Hematopoietic multipotent progenitor cell (in vitro differentiated cells): ENCODE measurements at places on chromosomes 7 and 10.

DNA sequence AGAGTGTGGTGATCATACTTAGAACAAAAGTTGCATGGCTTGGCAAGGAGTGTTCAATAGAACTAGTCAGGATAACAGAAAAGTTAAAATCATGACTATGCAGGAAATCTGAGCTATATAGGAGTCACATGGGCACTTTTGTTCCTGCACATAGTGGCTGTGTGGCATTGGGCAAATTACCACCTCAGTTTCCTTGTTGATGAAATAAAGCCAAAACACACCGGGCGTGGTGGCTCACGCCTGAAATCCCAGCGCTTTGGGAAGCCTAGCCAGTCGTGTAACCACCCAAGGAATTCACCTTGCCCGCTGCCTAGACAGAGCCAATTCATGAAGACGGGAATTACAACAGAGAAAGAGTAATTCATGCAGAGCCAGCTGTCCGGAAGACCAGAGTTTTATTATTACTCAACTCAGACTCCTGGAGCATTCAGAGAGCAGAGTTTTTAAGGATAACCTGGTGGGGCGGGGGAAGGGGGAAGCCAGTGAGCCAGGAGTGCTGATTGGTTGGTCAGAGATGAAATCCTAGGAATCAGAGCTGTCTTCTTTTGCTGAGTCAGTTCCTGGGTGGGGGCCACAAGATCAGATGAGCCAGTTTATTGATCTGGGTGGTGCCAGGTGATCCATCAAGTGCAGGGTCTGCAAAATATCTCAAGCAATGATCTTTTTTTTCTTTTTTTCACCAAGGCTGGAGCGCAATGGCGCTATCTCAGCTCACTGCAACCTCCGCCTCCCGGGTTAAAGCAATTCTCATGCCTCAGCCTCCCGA, 6.4 kb upstream of the MKRN1 start:
- DNase-seq, result no peak

DNA sequence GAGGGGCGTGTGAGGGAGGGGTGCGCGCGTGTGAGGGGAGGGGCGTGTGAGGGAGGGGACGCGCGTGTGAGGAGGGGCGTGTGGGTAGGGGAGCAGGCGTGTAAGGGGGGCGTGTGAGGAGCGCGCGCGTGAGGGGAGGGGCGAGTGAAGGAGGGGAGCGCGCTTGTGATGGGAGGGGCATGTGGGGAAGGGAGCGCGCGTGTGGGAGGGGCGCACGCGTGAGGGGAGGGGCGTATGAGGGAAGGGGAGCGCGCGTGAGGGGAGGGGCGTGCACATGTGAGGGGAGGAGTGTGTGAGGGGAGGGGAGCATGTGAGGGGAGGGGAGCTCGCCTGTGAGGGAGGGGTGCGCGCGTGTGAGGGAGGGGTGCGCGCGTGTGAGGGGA, 19.1 kb downstream of the MXI1 start:
- peak; percentile 91 for DNase-seq

DNA sequence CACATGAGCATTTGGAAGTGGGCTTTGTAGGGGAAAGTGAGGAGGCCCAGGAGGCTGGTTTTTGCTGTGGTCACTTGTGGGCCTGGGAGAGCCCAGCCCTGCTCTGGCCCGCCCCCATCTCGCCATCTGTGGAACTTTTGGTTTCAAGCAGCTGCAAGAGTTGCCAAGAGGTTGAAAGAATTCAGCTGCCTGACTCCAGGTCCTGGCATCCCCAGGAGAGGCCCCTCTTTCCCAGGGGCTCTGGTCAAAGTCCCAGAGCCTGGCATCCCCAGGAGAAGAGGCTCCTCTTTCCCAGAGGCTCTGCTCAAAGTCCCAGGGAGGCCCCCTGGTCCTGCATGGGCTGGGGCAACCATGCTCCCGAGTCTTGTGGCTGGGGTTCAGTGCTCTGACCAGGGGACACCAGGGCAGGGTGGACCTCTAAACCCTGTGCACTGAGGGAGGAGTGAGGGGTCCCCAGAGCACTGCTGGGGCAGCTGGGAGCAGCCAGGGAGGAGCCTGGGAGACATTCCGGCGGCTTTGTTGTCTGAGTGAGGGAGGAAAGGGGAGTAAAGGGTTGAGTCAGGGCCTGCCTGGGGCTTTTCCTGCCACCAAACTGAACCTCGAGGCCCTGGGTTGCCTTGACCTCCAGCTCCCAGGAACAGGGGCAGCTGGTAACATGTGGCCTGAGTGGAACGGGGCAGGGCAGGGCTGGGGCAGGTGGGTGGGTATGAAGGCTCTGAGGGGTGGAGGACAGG, 27.7 kb upstream of the CSGALNACT2 start:
- DNase-seq, result no peak

GRCh38 chr10:123621492-123621891, 44.7 kb upstream of the GPR26 start:
- no peak for DNase-seq

GRCh38 chr7:25845464-25845863, 306.5 kb upstream of the NFE2L3 start:
- DNase-seq, result no peak

- DNase-seq, result no peak
Measured at GRCh38 chr7:5349437-5350173, 66.9 kb downstream of the SLC29A4 start.

GRCh38 chr10:19833170-19833824, 17.1 kb downstream of the PLXDC2 start:
- no peak for DNase-seq

- DNase-seq, result no peak
Measured at GRCh38 chr7:150385302-150385723, 6.2 kb downstream of the ZNF775 start.

- DNase-seq, result no peak
Measured at GRCh38 chr10:86868353-86868752, 89.1 kb downstream of the MMRN2 start.

GRCh38 chr10:60960913-60961312, 16.9 kb upstream of the RHOBTB1 start:
- no peak for DNase-seq

- no peak for DNase-seq
Measured at GRCh38 chr7:47337531-47337930, 244.4 kb downstream of the TNS3 start.

DNA sequence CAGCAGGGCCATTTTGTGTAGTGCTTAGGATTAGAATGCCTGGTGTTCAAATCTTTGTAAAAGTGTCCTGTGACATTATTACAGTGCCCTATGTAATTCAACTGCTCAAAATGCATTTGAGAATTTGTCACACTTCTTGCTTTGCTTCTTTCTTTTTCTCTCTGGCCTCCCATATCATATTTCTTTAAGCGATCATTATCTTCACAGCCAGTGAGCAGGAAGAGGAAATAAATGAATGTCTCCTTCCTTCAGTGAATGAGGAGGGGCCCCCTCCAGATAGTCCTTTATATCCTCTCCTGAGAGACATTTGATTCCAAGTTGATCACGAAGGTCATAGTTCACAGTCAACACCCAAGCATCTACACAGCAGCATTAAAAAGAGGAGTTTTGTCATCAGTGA, 425.1 kb upstream of the NPVF start:
- no peak for DNase-seq

DNA sequence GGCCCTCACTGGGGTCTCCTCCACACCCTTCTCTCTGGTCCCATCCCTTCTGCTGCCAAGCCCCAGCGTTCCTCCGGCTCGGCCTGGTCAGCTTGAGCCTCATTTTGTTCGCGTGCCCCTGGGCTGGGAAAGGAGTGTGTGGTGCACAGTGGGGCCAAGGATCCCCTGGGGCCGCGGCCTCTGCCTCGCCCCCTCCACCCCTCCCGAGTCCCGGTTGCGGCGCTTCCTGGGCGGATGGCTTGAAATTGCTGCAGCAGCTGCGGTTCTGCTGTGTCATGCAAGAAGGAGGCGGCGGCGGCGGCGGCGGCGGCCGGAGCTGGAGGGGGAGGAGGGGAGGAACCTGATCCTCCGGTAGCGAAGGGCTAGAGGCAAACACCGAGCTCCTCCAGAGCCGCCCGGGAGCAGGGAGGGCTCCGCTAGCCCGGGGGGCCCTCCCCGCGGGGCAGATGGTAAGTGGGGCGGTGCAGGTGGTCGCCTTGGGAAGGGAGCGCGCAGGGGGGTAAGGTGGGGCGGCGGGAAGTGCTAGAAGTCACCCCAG, 217.8 kb upstream of the MKLN1 start:
- peak; percentile 89 for DNase-seq

GRCh38 chr7:92809760-92810573, 26.4 kb downstream of the CDK6 start:
- peak; percentile 83 for DNase-seq

DNA sequence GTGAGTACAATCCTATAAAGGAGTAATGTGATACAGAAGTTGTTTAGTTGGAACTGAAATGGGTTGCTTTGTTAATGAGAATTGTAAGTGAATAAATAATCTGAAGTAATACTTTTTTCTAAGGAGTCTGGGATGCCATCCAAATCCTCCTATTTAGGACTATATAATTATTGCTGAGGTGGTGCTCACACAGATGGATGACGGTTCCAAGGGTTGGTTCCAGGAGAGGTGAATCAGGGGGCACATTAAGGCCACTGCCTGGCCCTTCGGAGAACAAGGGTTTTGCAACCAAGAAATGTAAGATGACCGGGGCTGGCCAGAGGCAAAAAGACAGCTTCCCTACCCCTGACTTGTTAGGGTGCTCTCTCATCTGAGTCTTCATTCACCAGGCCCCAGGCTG, 352.7 kb downstream of the PHTF2 start:
- DNase-seq, result no peak

- DNase-seq, result no peak
Measured at GRCh38 chr7:16839646-16840045, 34.8 kb upstream of the AGR2 start.

- no peak for DNase-seq
Measured at GRCh38 chr10:5355594-5356301, 9.0 kb upstream of the UCN3 start.

GRCh38 chr10:4512671-4513240, 313.3 kb upstream of the AKR1E2 start:
- DNase-seq, result no peak

GRCh38 chr7:148711191-148712102, 12.7 kb downstream of the CUL1 start:
- DNase-seq, result no peak

DNA sequence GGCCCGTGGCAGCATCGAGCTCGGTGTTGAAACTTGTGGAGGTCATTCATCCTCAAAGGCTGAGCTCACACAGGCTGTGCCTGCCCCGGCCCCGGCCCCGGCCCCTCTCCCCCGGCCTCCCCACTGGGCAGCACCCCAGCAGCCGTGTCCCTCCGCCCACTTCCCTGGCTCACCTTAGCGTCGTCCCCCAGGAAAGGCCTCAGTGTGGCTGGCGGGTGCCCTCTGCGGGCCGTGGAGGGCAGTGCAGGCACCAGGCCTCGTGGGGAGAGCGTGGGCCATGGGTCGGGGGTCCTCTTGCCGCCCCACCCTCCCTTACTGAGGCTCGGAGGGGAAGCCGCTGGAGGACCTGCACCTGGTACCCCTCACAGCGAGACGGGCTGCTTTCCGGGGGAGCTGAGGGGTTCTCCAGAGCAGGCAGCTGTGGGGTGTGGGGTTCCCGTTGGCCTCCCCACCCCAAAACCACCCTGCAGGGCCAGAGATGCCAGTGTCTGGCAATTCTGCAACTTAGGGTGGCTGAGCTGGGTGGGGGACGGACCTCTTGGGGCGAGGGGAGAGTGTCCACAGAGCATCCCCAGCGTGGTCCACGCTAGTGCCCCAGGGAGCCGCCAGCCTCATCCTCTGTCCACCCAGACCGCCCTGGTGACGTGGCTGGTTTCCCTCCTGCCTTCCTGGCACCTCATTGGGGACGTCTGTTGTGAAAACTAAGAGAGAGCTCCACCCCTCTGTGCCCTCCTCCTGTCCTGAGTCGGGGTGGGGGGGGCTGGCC, 44.2 kb upstream of the DPYSL4 start:
- DNase-seq, result no peak

- no peak for DNase-seq
Measured at GRCh38 chr7:84042110-84042539, 152.5 kb downstream of the SEMA3A start.

DNA sequence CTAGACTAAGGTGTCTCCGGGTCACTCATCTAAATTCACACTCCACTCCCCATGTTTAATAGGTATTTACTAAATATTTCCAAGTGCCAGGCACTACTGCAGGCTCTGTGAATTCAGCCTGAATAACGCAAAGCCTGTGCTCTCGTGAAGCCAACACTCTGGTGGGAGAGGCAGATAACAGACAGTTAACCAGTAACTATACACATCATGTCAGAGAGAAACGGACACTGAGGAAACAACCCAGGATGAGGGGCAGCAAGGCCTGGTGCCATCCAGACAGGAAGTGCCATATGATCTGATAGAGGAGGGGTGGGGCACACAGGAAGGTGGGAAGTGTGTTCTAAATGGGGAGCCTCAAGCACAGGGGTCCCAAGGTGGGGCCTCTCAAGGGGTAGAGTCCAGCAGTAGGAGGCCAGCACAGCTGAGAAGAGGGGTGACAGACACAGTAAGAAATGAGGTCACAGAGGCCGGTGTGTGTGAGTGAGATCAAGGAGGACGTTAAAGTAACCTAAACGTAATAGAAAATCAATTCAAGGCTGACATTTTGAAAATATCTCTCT, 85.3 kb downstream of the LARP4B start:
- no peak for DNase-seq

DNA sequence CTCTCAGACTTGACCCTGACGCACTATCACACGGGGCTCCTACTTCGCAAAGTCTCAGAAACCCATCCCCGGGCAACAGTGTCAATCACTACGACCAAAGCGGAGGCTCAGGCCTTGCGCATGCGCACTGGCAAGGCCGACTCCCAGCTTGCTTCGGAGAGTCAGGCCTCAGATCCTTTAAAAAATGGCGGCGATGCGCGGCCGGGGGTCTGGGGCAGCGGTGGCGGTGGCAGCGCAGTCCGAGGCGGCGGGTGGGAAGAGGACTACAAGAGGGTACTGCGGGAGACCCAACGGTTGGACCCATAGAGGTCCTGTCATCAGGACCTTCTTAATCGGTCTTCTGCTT, 196.9 kb downstream of the ZNF716 start:
- no peak for DNase-seq

DNA sequence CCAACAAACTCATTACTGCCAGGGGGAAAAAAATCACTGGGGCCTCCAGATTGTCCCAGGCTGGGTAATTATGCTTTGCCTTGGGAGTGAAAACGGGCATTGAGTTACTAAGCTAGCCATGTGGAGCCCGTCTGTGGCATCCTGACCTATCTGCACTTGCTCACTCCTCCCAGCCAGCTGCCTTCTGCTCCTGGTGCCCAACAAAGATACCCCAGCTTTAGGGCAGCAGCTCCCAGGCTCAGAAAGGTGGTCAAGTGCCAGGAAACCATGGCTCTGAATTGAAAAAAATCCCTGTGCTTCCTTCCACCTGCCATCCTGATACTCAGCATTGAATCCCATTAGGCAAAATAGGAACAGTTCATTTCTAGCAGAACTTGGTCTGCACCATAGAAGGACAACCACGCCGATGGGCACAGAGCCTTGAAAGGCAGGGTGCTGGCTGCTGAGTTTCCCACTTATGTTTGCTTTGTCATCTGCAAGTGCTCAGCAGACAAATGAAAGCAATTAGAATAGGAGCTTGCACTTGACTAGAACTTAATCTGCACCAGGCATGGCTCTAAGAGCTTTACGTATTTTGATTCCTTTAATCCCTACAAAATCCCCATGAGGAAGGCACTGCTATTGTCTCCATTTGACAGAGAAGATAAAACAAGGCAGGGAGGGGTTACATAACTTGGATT, 42.8 kb downstream of the HSPA12A start:
- no peak for DNase-seq

GRCh38 chr7:32206987-32207386, 136.8 kb upstream of the PDE1C start:
- no peak for DNase-seq

GRCh38 chr10:646118-646524, 43.3 kb downstream of the DIP2C start:
- no peak for DNase-seq
